Kidney epithelial cell (primary cell): ENCODE measurements at places on chromosomes 7 and 10. TPM values are rescaled to one million over a fixed set of nuclear protein-coding genes. Genes with fewer than 3 reads are reported as not detected.

The ZNF479 gene
- total RNA-seq: not detected in 2 replicates

- DNase-seq: no peak
Measured at GRCh38 chr10:104580774-104581675, 60.1 kb upstream of the SORCS3 start.

- DNase-seq: no peak
Measured at GRCh38 chr7:66308411-66308810, 103.3 kb downstream of the TPST1 start.

The ANKRD2 gene
- total RNA-seq: 0.08 TPM in 1 of 2 replicates, not detected in the other

GRCh38 chr7:138089080-138089901 is 13.0 kb downstream of the AKR1D1 start:
- DNase-seq: no peak

GRCh38 chr10:96964131-96964530 is 132.0 kb downstream of the LCOR start:
- DNase-seq: no peak

The ZNF239 gene
- 7.3 and 8.4 TPM in 2 replicates for total RNA-seq

The SPDYE11 gene
- total RNA-seq: not detected in 2 replicates

GRCh38 chr10:4329225-4329624 is 496.8 kb upstream of the AKR1E2 start:
- no peak for DNase-seq

GRCh38 chr10:114061789-114062188 is 18.1 kb downstream of the ADRB1 start:
- no peak for DNase-seq

DNA sequence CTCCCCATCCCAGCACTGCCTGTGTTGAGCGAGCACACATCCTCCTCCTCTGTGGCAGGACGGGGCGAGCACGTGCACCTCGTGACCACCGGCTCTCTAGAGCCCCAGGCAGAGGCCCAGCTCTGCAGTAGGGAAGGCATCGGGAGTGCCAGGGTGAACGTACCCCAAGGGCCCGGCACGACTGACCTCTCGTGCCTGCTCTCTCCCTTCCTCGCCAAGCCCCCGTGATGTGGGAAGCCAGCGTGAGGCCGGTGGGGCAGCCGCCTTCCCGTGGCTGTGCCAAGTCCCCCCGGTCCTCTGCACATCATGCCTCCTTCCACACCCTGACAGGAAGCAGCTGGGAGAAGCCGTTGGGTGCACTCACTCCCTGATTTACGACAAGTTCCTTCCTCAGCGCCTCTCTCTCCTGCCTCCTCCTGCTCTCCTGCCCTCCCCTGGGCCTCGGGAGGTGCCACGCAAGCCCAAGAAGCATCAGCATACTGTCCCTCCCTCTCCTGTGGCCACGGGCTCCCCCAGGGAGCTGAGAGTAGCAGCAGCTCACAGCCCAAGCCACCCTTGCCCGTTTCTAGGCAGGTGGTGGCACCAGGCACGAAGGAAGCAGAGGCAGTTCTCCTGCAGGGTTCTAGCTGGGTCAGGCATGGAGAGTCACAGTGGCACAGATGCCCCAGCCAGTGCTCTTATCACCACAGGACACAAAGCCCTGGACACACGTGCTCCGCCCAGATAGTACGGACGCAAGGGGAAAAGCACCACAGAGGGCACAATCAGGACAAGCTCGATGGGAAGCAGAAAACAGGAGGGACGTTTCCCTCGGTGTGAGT is 47.0 kb downstream of the AMZ1 start:
- DNase-seq: no peak

GRCh38 chr7:24963218-24963617 is 16.8 kb downstream of the OSBPL3 start:
- DNase-seq: no peak

GRCh38 chr7:111180338-111180737 is 89.4 kb downstream of the LRRN3 start:
- no peak for DNase-seq

GRCh38 chr7:137804836-137805235 is 41.9 kb downstream of the DGKI start:
- DNase-seq: peak; percentile 9

- DNase-seq: no peak
Measured at GRCh38 chr7:130114374-130114773, 44.0 kb downstream of the KLHDC10 start.

GRCh38 chr10:75639736-75640135 is 208.3 kb downstream of the LRMDA start:
- no peak for DNase-seq

GRCh38 chr7:29490094-29490607 is 73.5 kb upstream of the PRR15 start:
- no peak for DNase-seq

DNA sequence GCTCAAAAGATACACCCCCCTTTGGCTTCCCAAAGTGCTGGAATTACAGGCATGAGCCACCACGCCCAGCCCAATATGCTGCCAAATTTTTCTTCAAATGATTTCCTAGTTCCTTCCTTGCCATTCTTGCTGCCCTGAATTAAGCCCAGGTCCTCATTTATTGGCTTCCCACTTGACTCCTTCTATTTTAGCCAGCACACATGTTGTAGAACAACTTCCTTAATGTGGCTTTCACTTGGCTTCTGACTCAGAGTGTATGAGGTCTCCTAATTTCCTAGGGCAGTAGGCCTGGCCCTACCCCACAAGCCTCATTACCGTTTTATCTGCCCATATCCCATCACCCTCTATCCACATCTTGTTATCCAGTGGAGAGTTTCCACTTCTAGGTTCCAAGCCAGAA is 21.8 kb upstream of the HIPK2 start:
- no peak for DNase-seq

DNA sequence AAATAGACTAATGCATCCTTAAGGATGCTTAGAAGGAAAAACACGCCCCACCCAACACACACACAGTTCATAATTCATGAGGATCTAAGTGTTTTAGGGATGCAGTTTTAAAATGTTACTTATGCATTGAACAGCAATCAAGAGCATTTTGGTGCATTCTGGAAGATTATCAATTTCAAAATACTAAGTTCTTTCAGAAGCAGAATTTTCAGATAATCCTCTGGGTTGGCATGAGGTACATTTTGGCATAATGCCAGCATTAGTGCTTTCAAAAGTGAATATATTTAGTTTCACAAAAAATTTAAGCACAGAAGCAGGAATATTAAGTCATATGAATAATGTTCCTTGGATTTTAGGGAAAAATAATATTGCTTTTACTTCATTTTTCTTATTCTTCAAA is 937.1 kb downstream of the REEP3 start:
- no peak for DNase-seq

GRCh38 chr10:2244471-2244870 is 507.1 kb upstream of the ADARB2 start:
- DNase-seq: no peak

- DNase-seq: no peak
Measured at GRCh38 chr10:114540236-114540635, 117.8 kb downstream of the ABLIM1 start.

DNA sequence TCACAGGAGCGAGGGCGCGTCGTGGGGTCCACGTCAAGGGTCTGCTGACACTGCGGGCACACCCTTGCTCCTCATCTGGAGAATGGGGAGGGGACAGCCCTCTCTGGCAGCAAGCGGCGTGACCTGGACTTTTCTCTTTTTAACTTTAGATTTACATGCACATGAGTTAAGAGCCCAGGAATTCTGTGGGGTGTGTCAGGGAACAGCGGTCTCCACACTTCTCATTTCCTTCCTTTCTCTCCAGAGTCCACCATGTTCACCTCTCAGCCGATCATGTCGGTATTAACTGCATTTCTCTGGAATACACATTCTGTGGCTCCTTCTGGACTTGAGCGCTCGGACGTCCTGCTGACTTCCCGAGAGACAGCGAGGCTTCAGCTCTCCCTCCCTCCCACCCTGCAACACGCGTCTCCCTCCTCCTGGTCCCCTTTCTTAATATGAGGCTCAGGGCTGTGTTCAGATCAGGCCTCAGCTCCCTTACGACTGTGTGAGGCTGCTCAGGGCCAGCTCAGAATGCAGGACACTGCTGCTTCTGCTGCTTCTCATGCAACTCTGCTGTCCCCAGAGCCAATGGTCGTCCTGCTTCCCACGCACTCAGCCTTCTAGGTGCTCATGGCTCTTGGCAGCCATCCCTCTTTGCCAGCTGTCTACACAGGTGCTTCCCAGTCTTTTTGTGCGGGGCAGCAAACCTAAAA is 261.3 kb downstream of the ELFN1 start:
- no peak for DNase-seq

GRCh38 chr10:25747084-25747483 is 186.9 kb upstream of the MYO3A start:
- peak; percentile 81 for DNase-seq

DNA sequence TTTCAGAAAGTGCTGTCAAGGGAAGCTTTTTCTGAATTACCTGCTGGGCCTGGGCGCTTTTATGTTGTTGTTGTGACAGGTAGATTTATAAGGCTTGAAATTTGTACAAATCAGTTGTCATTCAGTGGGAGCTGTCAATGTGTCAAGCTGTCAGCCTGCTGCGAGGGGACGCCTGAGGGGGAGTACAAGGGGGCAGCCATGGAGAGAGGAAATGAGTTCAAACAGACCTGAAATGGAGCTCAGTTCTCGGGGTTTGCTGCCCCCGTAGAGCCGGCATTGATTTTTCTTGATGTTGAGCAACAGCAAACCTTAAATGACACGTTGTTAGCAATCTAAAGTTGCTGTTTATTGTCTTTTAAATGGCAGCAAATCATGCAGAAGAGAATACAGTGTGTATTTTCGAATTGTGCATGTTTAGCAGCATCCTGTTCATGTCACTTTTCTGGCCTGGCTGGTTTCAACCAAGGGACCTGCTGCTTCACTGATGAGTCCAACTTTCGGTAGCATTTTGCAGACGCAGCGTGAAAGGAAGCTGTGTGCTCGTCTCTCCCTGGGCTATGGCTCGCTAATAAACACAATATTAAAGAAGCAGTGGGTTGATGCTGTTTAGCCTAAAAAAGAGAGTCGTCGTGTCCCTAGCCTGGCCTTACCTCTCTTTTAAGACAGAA is 166.5 kb downstream of the LRMDA start:
- DNase-seq: no peak

DNA sequence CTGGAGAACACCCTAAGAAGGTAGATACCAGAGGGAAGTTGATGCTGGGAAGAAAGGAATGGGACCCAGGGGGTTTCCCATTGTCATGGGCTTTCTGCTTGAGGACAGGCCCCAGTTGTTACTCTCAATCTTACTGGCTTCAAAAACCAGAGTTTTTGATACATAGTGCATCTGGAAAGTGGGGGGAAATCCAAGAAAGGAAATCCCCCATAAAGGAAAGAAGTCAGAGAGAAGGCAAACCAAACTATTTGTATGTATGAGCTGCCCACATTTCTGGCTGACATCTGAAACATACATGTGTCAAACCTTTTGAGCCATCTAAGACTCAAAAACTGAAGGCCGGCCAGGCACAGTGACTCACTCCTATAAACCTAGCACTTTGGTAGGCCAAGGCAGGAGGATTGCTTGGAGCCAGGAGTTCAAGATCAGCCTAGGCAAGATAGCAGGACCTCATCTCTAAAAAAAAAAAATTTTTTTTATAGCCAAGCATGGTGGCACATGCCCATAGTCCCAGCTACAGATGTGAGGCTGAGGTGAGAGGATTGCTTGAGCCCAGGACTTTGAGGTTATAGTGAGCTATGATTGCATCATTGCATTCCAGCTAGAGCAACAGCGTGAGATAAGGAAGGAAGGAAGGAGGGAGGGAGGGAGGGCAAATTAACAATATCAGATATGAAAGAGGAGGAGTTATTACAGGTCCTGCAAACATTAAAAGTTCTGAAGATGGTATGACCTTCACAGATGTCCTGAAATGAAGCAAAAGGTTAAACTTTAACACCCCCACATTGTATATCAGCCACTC is 6.7 kb upstream of the COA1 start:
- no peak for DNase-seq

DNA sequence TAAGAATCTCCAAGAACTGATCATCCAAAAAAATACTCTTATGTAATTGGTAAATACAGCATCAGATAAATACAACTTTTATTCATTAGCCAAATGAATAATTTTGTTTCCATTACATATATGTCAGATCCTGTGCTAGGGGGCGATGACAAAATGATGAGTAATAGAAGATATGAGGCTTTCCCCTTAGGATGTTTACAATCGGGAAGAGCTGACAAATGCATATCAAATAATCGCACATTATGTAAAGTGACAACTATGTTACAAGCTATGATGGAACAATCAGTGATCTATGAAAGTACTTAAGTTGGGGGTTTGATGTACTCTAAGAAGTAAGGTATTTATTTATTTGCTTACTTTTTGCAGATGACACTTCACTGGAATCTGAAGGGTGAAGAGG is 465.6 kb upstream of the VSTM2A start:
- no peak for DNase-seq

The VSIR gene
- 1.1 and 2.8 TPM in 2 replicates for total RNA-seq

DNA sequence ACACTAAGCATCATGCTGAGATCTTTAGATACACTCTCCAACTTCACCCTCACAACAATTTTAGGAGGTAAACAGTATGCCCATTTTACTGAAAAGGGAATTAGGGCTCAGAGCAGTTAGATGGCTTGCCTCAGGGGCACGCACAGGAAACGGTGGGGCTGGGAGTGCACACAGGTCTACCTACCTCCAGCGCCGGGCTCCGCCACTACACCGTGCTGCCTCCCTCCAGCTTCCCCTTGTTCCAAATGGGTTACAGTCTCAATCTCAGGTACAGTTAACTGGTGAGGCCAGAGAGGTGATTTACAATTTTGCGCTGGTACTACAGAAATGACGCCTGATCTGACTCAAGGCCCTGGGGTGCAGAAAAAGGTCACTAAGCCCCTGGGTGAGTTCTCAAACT is 142.0 kb downstream of the NOC3L start:
- no peak for DNase-seq

DNA sequence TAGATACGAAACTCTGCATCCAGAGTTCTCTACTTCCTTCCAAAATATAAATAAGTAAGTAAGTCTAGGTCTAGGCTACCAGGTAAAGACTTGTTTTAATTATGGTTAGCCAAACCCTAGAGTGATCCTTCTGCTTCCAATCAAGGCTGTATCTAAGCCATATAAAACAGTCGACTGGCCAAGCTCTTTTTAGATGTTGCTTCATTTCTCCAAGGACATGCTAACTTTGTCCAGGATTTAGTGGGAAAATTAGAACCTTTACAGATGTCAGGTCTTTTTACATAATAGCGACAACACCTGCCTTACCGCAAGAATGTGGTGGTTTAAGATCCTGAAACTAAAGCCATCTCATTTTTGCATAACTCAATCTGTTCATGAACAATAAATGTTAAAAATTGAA is 156.8 kb downstream of the NXPH1 start:
- DNase-seq: no peak
